ENCODE measurements at places on chromosomes 12 and 14. TPM values are rescaled to one million over a fixed set of nuclear protein-coding genes. Genes with fewer than 3 reads are reported as not detected.
A peak's percentile ranks its signal among the peaks of the same experiment; 100 is the strongest.

- no peak for DNase-seq
Observed at GRCh38 chr12:116631619-116632018, 72.4 kb downstream of the MAP1LC3B2 start.

DNA sequence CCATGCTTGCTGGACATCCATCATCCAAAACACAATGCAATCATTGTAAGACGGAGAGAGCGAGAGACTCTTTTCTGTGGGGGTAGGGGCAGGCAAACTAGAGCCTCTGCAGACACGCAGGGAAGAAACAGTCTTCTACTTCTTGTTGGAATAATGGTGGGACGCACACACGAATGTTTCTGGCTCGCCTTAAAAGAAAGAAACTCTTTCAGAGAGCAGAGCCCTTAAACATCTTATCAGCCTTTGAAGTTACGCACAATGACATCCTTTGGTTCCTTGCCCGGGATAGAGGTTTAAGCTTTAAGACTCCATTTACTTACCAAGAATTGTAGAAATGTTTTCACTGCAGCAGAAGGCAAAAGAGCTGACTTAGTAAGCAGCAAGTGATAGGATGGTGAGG lies 133.8 kb upstream of the FOXN3 start:
- DNase-seq: no peak

GRCh38 chr12:21444193-21445146 lies 7.0 kb downstream of the PYROXD1 start:
- no peak for DNase-seq

- peak; percentile 91 for DNase-seq
Observed at GRCh38 chr12:6934110-6934509, 6.4 kb downstream of the ATN1 start.

DNA sequence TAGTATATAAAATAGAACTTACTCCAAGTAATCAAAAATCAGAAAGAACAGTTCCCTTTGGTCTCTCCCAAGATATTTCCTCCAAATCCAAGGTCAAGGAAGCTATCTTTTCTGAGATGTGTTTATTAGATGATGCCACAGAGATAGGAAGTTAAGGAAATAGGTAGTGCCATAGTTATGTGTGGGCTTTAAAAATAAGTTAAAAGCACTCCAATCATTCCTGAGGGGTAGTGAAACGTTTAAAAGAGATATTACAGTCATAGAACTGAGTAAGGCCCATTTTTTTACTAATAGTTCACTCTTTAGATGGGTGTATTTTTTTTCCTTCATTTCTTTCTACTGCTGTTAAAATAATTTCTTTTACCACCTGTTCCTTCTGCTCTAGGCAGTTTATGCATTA lies 1630.9 kb upstream of the SEL1L start:
- DNase-seq: no peak

- no peak for DNase-seq
Observed at GRCh38 chr14:58815161-58815701, 177.5 kb downstream of the DACT1 start.

- DNase-seq: no peak
Observed at GRCh38 chr14:104852280-104852663, 12.8 kb upstream of the CEP170B start.

DNA sequence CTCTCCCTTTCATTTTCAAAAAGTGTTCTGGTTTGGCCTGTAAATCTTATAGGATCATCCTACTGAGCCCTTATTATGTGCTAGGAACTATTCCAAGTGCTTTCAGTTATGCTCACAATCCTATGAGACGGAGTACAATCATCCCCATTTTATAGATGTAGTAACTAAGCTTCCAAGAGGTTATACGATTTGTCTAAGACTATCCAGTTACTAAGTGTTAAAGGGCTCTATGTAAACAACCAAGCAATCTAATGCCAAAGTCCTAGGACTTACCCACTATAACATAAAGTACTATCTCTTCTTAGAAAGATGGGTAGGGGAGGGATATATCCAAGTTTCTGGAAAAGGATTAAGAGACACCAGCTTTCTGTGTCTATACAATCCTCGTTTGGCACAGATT lies 6.7 kb downstream of the CFL2 start:
- DNase-seq: no peak

GRCh38 chr12:18375131-18375530 lies 113.8 kb downstream of the PIK3C2G start:
- DNase-seq: no peak

GRCh38 chr14:68539241-68539737 lies 253.6 kb downstream of the ZFP36L1 start:
- DNase-seq: no peak

DNA sequence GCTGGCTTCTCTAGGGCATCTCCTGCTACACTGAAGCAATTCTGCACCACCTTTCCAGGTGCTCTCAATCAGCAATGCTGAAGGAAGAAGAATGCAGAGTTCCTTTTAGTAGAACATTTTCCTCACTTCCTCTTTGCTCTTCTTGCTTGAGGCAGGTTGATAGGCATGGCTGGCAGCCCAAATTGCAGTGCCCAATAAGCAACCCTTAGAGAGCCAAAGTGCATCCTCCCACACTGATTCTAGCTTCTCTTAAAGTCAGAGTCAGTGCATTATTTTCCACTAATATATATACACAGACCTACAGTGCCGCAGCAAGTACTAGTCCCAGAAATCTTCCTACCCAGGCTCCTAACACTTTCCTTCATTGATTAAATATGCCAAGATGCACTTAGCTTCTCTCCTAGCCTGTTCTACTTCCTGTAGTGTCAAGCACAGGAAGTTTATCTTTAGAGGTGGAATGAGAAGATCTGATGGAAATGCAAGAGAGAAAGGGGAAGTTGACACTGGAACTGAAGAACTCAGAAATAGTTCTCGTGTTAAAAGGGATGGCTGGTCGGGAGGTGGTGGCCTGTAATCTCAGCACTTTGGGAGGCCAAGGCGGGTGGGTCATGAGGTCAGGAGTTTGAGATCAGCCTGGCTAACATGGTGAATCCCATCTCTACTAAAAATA lies 132.7 kb downstream of the SSPN start:
- DNase-seq: no peak

DNA sequence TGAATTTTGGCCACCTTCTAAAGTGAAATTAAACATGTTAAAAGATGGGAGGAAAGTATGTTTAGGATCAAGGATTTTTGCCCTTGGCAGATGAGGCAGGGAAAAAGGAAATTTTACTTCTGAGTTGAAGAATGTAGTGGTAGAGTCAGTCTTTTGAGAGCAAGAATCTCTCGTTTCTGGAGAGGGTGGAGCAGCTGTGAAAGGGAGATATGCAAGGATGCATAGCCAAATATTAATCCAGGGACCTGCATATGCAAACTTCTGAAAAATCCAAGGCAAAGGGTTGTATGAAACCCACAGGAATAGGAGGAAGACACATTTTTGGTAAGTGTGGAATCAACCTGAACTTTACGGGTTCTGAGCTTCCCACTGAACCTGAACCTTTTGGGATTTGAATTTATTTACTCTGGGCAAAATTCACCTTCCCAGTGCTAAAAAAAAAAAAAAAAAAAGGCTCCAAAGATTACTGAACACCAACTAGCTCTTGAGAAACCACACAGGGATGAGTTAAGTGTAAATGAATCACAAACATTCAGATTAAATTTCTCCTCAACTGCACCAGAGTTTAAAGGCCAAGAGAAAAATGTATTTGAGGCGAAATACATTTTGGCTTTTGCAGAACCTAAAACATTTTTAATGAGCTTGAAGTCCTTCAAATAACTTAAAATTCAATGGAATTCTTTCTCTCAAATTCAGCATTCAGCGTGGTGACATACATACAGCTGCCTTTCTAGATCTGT lies 187.1 kb upstream of the CDKN3 start:
- DNase-seq: no peak

DNA sequence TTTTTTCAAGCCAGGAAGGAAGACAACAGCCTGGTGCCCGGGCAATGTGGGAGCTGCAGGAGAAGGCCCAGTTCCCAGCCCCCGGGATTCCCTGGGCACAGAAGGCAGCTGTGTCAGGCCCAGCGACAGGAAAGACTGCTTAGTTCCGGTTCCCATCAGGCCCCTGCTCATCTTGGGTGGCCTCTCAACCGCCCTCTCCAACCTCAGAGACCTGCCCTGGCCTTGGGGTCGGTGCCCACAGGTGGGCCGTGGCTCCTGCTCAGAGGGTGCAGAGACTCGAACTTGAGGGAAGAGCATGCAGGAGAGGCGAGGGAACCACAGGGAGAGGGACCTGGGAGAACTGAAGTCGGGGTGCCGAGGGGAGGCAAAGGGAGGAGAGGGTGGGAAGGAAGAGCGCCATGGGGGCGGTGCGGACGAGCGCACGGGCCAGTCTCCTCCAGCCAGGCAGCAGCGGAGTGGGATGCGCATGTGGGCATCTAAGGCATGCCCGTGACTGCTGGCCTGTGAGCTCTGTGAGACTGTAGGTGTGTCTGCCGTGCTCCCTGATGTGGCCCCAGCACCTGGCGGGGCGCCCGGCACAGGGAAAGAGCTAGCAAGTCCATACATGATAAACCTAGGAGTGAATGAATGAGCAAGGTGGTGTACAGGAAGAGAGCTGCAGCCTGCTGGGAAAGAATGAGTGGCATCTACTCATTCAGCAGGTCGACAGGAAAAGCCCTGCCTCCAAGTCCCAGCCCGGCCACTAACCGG lies 42.7 kb downstream of the SSH1 start:
- DNase-seq: no peak

DNA sequence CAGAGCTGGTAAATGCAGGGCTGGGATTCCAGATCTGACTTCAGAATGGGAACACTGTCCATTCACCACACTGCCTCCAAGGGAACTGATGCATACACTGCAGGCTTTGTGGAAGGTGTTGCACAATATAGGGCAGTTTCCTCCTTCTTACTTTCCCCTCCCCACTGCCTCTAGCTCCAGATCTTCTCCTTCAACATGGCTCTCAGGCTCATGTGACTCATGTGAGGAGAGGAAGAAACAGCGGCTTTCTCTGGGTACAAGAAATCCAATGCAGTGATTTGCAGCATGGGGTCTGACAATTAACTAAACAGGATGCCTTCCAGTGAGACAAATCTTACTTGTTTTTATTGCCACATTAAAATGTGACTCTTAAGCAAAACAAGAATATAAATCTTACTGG lies 447.6 kb upstream of the CCDC196 start:
- DNase-seq: no peak

DNA sequence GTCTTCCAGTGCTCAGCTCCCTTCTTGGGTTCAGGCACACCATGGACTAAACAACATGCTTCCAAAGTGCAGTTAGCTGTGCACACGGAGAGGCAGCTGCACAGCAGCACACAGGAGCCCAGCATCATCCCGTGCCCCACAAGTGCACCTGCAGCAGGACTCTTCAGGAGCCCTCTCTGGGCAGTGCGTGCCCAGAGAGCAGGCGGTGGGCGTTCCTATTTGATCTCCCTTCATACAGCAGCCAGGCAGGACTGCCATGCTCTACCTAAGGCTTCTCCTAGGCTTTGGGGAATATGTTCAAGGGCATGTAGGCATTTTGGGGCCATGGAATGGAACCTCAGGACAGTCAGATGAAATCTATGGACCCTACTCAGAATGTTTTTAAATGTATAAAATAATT lies 35.5 kb downstream of the ANO2 start:
- DNase-seq: peak; percentile 59

DNA sequence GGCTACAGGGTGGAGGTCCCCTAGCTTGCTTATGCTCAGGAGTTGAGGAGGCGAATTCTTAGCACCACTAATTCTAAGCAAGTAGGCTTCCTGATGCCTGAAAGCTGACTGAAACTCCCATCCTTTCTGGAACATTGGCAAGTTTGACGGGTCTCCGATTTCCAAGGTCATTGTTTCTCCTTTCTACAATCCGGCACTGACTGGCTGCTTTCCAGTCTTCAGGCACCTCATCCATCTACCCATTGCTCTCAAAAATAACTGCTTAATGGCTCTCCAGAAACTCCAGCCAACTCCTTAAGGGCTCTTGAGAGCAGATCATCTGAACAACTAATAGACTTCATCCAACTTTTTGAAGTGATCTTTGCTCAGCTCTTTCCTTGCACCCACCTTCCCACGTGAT lies 13.3 kb downstream of the REM2 start:
- DNase-seq: no peak

DNA sequence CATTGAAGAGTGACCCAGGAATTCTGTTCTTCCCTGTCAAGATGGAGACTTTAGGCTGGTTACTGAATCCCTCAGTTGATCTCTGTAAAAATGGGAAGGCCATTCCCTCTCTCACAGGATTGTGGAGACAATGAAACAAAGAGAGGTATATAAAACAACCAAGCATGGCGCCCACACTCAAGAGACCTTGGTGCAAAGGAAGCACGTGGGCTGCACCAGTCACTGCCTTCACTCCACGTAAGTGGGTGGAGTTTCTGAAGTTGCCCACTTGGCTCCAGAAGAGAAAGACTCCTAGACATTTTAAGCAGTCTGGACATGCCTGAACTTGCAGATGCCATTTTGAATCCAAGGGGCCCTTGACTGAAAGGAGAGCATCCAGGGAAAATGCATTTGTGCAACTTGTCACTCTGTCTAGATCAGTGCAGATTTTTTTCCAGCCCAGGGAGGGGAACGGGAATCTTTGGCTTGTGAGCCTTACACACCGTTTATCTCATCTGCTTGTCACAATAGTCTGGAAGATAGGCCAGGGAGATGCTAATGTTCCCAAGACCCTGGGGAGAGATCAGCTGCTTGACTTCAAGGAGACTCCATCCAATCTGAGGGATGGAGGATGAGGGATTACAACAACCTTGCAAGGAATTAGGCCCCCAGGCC lies 96.9 kb upstream of the TBX3 start:
- no peak for DNase-seq

Gene PGF
- 24.5 TPM for total RNA-seq

Gene GLIPR1L2
- total RNA-seq: 0.36 TPM

Gene VPS37B
- 20.6 TPM for total RNA-seq

Gene NR1H4
- total RNA-seq: not detected

Gene MAPKAPK5
- 32.9 TPM for total RNA-seq

Gene NPFF
- total RNA-seq: not detected

Gene C14orf39
- total RNA-seq: 0.29 TPM

Gene RACGAP1
- 16.5 TPM for total RNA-seq

Gene ASPG
- total RNA-seq: under 0.01 TPM

Gene KLHDC1
- total RNA-seq: 2.9 TPM

Gene KRT72
- not detected for total RNA-seq

Gene CFAP54
- 3.2 TPM for total RNA-seq

Data from osteoblast (primary cell).